MM.1S (cell line): ENCODE measurements at places on chromosomes 4 and X.

- no peak overlapping the region for H3K27ac ChIP-seq
- no peaks in the 10 kb centered on the region for H3K36me3 ChIP-seq
- peaks cover 3% of the 10 kb centered on the region for H3K4me1 ChIP-seq
- DNase-seq, result no peak
- no peaks in the 10 kb centered on the region for H3K27me3 ChIP-seq
- H3K4me3 ChIP-seq, result no peak overlapping the region
Measured at GRCh38 chr4:24921491-24921890, 8.6 kb upstream of the CCDC149 start.

DNA sequence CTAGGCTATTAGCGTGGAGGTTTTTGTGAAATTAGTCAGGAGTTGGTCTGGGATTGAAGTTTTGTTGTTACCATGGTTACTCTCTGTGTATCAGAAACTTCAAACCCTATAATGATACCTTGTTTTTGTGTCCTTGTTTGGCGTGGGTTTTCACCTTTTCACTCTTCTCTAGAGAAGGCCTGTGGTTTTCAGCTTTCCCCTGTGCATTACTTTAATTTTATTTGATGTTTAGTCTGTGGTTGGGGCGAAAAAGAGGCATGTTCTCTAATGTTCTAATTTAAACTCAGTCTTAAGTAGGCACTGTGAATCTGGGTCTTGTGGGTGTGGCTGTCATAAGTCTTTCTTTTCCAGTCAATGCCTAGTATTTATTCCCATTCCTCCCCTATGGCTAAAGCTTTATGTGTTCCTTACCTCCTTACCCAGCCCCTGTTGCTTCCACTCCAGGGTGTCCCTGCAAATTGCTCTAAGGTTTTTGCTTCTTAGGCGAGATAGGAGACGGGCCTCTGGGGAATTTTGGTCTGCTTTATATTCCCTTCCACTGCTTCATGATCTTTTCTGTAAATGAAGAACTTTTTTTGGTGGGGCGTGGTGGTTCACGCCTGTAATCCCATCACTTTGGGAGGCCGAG, 326.3 kb upstream of the ZCCHC13 start:
- no peaks in the 10 kb centered on the region for H3K27me3 ChIP-seq
- H3K36me3 ChIP-seq, result no peaks in the 10 kb centered on the region
- H3K4me1 ChIP-seq, result peaks cover 5% of the 10 kb centered on the region; the same call in 1 of the 2 replicates

DNA sequence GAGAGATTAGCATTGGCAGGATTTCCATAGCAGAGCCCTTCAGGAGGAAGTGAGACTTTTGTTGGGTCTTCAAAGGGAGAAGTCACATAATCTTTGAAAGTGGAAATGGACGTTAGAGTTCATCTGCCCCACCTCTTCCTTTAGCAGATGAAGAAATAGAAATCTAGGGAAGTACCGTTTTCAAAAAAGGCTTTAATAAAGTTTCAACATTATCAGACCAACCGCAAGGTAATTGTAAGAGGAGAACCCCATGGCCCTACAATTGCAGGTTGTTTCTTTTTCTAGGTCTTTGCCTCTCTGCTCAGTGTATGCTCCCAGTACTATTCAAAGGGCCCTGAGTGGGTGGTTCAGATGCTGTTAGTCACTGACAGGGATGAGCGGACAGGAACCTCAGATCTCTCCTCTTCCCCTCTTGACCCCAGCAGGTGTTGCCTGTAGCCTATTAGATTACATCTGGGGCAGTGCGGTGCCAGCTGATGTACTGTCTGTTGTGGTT, 48.6 kb upstream of the AP1S2 start:
- no peak overlapping the region for H3K4me3 ChIP-seq
- no peaks in the 10 kb centered on the region for H3K27me3 ChIP-seq
- H3K4me1 ChIP-seq, result peaks cover 9% of the 10 kb centered on the region; the same call in 1 of the 2 replicates
- no peaks in the 10 kb centered on the region for H3K36me3 ChIP-seq

DNA sequence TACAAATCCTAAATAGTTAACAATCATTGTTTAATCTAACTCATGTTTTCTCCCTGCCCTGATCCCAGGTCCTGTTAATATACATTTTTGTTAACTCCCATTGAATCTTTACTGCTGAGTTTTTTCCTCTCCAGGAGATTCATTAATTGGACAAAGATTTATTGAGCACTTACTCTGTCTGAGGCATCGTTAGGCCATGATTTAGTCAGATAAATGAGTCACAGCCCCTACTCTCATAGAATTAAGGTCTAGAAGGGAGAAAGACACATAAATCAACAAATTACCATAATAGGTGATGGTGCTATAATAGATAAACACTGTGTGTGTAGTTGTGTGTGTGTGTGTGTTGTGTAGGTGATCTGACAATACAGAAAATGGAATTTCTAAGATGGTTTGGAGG, 112.5 kb downstream of the MAPK10 start:
- no peak for DNase-seq
- no peaks in the 10 kb centered on the region for H3K36me3 ChIP-seq
- H3K4me3 ChIP-seq, result no peak overlapping the region
- H3K27me3 ChIP-seq, result no peaks in the 10 kb centered on the region

DNA sequence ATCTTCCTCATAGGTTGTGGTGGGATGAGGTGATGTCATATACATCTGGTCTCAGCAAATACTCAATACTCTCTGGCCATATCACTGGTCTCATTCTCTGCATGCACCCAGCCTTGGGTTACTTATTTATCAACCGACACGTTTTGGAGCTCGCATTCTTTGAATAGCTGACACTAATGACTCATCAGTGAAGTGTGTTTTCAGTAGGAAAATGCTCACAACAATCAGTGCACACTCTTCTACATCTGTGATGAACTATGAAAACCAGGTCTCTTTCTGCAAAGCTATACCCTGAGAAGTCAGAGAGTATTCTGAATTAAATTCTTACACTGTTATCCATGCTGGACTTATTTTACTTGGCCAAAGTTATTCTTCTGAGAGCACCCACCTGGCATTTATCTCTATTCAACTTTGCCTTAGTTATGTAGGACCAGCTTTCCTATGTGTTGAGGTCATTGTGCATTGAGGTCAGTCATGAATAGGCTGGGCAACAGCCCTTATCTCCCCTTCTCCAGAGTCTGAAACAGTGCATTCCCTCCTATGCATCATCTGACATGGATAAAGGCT, 58.7 kb upstream of the DHX15 start:
- H3K27ac ChIP-seq, result no peak overlapping the region
- no peaks in the 10 kb centered on the region for H3K27me3 ChIP-seq
- no peak overlapping the region for H3K4me3 ChIP-seq
- no peaks in the 10 kb centered on the region for H3K36me3 ChIP-seq
- DNase-seq, result no peak

DNA sequence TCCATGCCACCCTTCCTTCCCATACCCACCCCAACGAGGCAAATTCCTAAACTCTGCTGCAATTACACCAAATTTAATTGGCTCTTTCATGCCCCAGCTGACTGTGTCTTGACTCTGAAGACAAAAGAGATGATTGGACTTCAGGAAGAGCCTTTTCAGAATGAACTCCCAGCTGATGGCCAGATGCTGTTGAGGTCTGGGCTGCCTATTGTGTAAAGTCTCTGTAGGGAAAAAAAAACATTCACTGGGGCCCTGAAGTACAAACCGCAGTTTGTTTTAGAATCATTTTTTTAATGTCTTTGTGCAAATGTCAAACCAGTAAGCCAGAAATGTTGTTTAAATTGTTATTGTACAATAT, 174.8 kb downstream of the HHIP start:
- H3K27me3 ChIP-seq, result no peaks in the 10 kb centered on the region
- no peaks in the 10 kb centered on the region for H3K4me1 ChIP-seq

DNA sequence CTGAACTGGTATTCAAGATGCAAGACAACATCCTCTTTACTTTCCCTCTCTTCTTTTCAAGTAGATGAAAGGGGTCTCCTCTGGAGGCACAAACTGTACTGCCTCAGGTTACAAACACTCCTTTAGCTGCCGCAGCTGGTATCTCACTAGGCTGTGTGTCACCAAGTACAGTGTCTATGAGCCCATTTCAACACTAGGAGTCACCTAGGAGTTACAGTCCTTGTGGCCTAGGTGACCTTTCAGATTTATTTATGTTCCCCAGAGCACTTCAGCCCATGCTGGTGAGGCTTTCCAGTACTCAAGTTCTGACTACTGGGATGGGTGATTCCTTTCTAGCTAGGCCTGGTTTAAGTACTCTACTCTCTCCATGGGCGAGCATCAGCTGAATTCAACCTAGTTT, 32.4 kb upstream of the TMLHE start:
- H3K4me1 ChIP-seq, result no peaks in the 10 kb centered on the region
- H3K27me3 ChIP-seq, result no peaks in the 10 kb centered on the region
- H3K27ac ChIP-seq, result no peak overlapping the region
- DNase-seq, result peak; percentile 13
